ENCODE measurements at places on chromosomes 5 and 9. TPM values are rescaled to one million over a fixed set of nuclear protein-coding genes. Genes with fewer than 3 reads are reported as not detected.

SCGB3A2 gene
- total RNA-seq = not detected

LRRC14B gene
- not detected for total RNA-seq

ARL14EPL gene
- total RNA-seq = not detected

- no peaks in the 10 kb centered on the region for H3K4me1 ChIP-seq
- H3K27ac ChIP-seq = no peak overlapping the region
- no peaks in the 10 kb centered on the region for H3K36me3 ChIP-seq
- peaks cover 20% of the 10 kb centered on the region for H3K27me3 ChIP-seq
- DNase-seq = no peak
These were observed 29.8 kb upstream of the ALDOB start for GRCh38 chr9:101465326-101465915.

LCN1 gene
- total RNA-seq = not detected

- no peak overlapping the region for H3K27ac ChIP-seq
- H3K4me3 ChIP-seq = no peak overlapping the region
- H3K27me3 ChIP-seq = no peaks in the 10 kb centered on the region
- no peak for DNase-seq
These were observed 258.9 kb downstream of the FAM114A2 start for GRCh38 chr5:153779836-153780235.

ARHGEF37 gene
- total RNA-seq = 1.6 TPM

F2RL2 gene
- total RNA-seq = 0.05 TPM

SEMA5A gene
- total RNA-seq = 0.62 TPM

GPR151 gene
- total RNA-seq = not detected

SH2D3C gene
- 25.1 TPM for total RNA-seq

TMEM167A gene
- total RNA-seq = 67.7 TPM

- no peak overlapping the region for H3K4me3 ChIP-seq
- no peaks in the 10 kb centered on the region for H3K4me1 ChIP-seq
- no peaks in the 10 kb centered on the region for H3K36me3 ChIP-seq
These were observed 145.1 kb upstream of the ACTBL2 start for GRCh38 chr5:57627661-57628060.

DNA sequence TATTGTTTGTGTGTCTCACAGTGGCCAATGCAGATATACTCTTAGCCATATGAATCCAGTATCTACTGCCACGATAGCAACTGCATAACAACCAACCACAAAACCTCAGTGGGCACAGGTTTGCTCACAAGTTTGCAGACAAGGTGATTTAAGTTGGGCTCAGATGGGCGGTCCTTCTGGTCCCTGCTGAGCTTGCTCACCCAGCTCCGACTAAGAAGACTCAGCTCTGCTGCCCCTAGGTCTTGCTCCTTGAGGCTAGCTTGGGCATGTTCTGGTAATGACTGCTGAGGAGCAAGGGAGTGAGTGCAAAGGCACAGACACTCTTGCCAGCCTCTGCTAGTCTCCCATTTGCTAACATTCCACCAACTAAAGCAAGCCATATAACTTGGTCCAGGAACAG lies 52.6 kb downstream of the MTX3 start:
- H3K27ac ChIP-seq = no peak overlapping the region
- no peaks in the 10 kb centered on the region for H3K27me3 ChIP-seq
- H3K4me3 ChIP-seq = no peak overlapping the region
- peak; percentile 18 for DNase-seq

DNA sequence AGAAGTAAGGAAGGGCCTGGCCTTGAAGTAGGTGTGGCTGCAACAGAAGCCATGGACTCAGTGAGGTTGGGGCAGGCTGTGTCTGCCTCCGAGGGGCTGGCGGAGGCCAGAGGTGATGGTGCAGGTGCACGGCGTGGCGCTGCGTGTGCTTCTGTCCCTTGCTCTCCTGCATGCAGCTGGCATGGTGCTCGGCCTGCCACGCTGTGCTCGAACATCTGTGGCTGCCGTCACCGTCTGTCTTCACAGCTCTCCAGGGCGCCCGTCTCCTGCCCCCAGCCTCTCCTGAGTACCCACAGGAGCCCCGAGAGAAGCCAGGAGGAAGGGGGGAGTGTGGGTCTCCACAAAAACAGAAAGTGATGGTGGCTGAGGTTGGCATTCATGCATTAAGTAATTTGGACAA lies 193.7 kb downstream of the CACNA1B start:
- H3K4me3 ChIP-seq = no peak overlapping the region
- no peaks in the 10 kb centered on the region for H3K36me3 ChIP-seq
- H3K27ac ChIP-seq = no peak overlapping the region
- DNase-seq = no peak
- no peaks in the 10 kb centered on the region for H3K4me1 ChIP-seq
- no peaks in the 10 kb centered on the region for H3K27me3 ChIP-seq

DNA sequence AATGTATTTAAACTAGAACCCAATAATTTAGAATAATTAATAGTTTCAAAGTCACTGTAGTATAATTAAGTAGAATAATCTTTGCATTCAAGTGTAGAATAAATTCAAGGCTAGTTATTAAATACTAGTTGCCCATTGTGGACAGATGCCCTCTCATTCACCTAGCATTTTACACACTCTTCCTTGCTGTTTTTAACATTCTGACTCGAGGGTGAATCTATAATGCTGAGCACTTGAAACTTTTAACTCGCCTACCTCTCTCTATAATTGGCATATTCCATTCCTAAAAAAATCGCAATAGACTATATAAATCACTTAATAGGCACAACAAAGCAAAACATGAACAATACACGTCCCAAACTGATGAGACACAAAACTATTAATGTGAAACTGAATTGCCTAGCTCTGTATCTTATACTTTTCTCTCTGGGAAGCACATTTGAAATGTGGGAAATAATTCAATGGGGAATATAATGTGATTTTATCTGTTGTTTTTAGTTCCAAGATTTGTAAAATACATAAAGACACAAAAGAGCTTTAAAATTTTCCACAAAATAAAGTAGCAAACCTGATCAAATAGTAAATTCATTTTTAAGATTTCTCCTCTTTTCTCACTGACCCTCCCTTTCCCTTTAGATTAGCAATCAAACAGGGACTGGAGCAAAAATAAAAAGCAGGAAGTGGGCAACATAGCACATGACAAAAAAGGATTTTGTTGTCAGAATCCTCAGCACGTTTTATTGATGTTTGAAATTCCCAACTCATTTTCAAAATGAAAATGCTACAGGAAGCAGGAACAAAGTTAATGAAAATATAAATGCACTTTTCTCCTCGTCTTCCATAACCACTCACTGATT lies 295.6 kb downstream of the PDE4D start:
- DNase-seq = no peak
- H3K4me3 ChIP-seq = no peak overlapping the region
- H3K27ac ChIP-seq = no peak overlapping the region
- peaks cover 8% of the 10 kb centered on the region for H3K4me1 ChIP-seq
- H3K27me3 ChIP-seq = peaks cover 18% of the 10 kb centered on the region

- H3K36me3 ChIP-seq = no peaks in the 10 kb centered on the region
- no peaks in the 10 kb centered on the region for H3K27me3 ChIP-seq
- no peak overlapping the region for H3K4me3 ChIP-seq
- no peak for DNase-seq
- no peaks in the 10 kb centered on the region for H3K4me1 ChIP-seq
- no peak overlapping the region for H3K27ac ChIP-seq
These were observed 246.4 kb downstream of the PSAT1 start for GRCh38 chr9:78543353-78543752.

GRCh38 chr9:78502566-78502965 lies 205.6 kb downstream of the PSAT1 start:
- no peak overlapping the region for H3K4me3 ChIP-seq
- no peaks in the 10 kb centered on the region for H3K4me1 ChIP-seq
- no peak for DNase-seq
- H3K27ac ChIP-seq = no peak overlapping the region
- H3K36me3 ChIP-seq = no peaks in the 10 kb centered on the region

- no peak overlapping the region for H3K27ac ChIP-seq
- DNase-seq = no peak
- no peak overlapping the region for H3K4me3 ChIP-seq
- H3K4me1 ChIP-seq = no peaks in the 10 kb centered on the region
- H3K27me3 ChIP-seq = no peaks in the 10 kb centered on the region
These were observed 156.6 kb upstream of the SLC12A2 start for GRCh38 chr5:127926974-127927373.

CNTFR gene
- not detected for total RNA-seq

SVEP1 gene
- not detected for total RNA-seq

COL27A1 gene
- total RNA-seq = 4.1 TPM

GRCh38 chr5:147439254-147439653 lies 70.6 kb downstream of the DPYSL3 start:
- no peaks in the 10 kb centered on the region for H3K36me3 ChIP-seq
- no peaks in the 10 kb centered on the region for H3K4me1 ChIP-seq
- H3K27me3 ChIP-seq = no peaks in the 10 kb centered on the region
- H3K27ac ChIP-seq = no peak overlapping the region
- no peak overlapping the region for H3K4me3 ChIP-seq
- DNase-seq = no peak

GRCh38 chr5:91477408-91477807 lies 94.3 kb upstream of the ARRDC3 start:
- no peak for DNase-seq
- no peaks in the 10 kb centered on the region for H3K36me3 ChIP-seq
- peaks cover 1% of the 10 kb centered on the region for H3K4me1 ChIP-seq
- peaks cover 3% of the 10 kb centered on the region for H3K27me3 ChIP-seq
- no peak overlapping the region for H3K27ac ChIP-seq

DNA sequence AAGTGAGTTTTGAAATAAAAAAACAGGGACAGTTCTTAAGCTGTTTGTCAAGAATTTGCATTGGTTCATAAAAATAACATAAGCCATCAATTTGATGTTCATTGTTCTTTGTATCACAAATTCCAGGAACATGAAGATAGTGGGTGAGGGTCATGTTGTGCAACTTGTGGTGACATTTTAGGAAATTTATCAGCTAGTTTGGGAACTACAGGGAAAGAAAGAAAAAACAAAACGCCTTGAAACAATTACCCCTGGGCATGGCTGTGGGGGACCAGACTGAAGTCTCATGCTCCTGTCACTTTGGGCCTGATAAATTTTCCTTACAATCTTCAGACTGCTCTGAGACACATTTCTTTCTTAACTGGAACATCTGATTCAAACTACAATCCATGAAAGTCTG lies 207.1 kb upstream of the CLINT1 start:
- no peak for DNase-seq
- H3K27me3 ChIP-seq = peaks cover 2% of the 10 kb centered on the region
- no peak overlapping the region for H3K4me3 ChIP-seq

- H3K4me3 ChIP-seq = no peak overlapping the region
- no peak overlapping the region for H3K27ac ChIP-seq
- peaks cover 56% of the 10 kb centered on the region for H3K27me3 ChIP-seq
- DNase-seq = no peak
- H3K36me3 ChIP-seq = no peaks in the 10 kb centered on the region
- peaks cover 30% of the 10 kb centered on the region for H3K4me1 ChIP-seq
These were observed 24.7 kb upstream of the TNFSF15 start for GRCh38 chr9:114830546-114830945.

DNA sequence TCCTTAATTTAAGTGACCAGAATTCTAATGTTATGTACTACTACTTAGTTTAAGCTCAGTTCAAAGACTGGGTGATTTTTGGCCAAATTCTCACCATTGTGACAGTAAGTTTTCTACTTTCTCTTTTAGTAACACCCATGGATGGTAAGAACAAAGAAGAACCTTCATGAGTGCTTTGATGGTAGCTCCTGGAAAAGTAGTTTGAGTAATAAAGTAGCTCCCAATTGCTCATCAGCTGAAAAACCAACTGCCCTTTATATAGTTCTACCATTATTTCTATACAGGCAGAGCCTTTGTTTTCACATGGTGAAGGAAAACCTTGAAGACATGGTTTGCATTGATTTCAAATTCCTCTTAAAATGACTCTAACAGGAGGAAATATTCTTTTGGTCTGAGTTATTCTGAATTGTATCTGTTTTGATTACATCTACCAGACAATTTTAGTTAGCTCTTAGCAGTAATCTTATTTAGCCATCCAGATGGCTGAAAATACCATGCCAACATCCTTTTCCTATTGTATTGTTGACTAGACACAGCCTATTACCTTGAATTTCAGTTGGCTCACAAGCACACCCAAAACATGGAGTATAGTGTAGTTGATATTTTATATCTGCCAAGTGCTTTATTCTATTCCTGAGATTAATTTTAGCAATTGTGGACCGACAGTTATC lies 23.7 kb upstream of the STARD4 start:
- H3K36me3 ChIP-seq = peaks cover 4% of the 10 kb centered on the region
- H3K27me3 ChIP-seq = peaks cover 18% of the 10 kb centered on the region
- DNase-seq = no peak
- no peak overlapping the region for H3K27ac ChIP-seq

GRCh38 chr5:74433255-74433895 lies 207.2 kb downstream of the ENC1 start:
- DNase-seq = no peak
- no peak overlapping the region for H3K4me3 ChIP-seq
- H3K36me3 ChIP-seq = no peaks in the 10 kb centered on the region
- no peaks in the 10 kb centered on the region for H3K4me1 ChIP-seq
- H3K27me3 ChIP-seq = peaks cover 19% of the 10 kb centered on the region

NOXA1 gene
- total RNA-seq = 0.46 TPM

CSF1R gene
- total RNA-seq = 0.27 TPM

- H3K4me3 ChIP-seq = no peak overlapping the region
- H3K27me3 ChIP-seq = no peaks in the 10 kb centered on the region
- H3K4me1 ChIP-seq = no peaks in the 10 kb centered on the region
- DNase-seq = no peak
- no peak overlapping the region for H3K27ac ChIP-seq
- no peaks in the 10 kb centered on the region for H3K36me3 ChIP-seq
These were observed 969.2 kb upstream of the COX7C start for GRCh38 chr5:85648495-85648894.

All from activated T-helper 2 cell treated with anti-CD3 and anti-CD28 coated beads, Interferon-gamma antibody, Interleukin-2, Interleukin-4, amounts not matched to agents 10 μg/mL and 5 μg/mL and 100 μg/mL, durations not matched to agents 14 hours and 24 hours and 36 hours (primary cell).